ENCODE measurements at places on chromosomes 2 and 18. TPM values are rescaled to one million over a fixed set of nuclear protein-coding genes. Genes with fewer than 3 reads are reported as not detected.

Gene C2orf78
- not detected for total RNA-seq

- peak; percentile 74 for DNase-seq
These were observed 563.4 kb downstream of the LRRTM4 start for GRCh38 chr2:76958749-76959148.

GRCh38 chr2:222677981-222678380, 6.5 kb downstream of the MOGAT1 start:
- no peak for DNase-seq

Gene DSEL
- total RNA-seq, result 23.4 TPM

DNA sequence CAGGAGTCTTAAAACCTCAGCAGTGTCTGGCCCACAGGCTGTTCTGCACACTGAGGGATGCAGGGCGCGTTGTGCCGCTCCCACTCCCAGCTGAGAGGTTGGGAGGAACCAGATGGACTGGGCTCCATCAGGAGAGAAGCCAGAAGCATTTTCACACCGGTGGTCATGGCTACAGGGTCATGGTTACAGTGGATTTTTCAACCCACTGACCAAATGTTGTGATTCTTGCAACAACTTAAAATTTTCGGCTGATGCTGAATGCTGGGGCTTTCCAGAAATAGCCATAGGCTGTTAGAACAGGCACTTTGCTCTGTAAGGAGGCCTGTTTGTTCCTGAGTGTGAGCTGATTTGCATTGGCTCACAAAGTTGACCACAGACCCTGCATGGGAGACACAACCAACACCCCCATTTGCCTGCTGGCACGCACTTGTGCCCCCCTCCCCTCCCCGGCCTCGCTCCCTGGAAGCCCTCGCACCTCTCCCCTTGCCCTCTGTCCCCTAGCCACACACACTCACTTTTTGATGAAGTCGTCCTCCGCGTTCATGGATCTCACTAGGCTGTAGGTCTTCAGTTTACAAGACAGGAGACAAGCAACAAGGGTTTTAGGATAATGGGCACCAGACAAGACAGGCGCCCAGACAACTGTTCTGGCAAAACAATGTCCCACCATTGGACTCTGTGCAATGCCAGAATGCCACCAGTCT, 3.4 kb downstream of the LPIN1 start:
- DNase-seq, result no peak

Gene CRYGC
- not detected for total RNA-seq

- no peak for DNase-seq
These were observed 117.6 kb upstream of the EML6 start for GRCh38 chr2:54605836-54606235.

Gene RND3
- total RNA-seq, result 63.7 TPM

DNA sequence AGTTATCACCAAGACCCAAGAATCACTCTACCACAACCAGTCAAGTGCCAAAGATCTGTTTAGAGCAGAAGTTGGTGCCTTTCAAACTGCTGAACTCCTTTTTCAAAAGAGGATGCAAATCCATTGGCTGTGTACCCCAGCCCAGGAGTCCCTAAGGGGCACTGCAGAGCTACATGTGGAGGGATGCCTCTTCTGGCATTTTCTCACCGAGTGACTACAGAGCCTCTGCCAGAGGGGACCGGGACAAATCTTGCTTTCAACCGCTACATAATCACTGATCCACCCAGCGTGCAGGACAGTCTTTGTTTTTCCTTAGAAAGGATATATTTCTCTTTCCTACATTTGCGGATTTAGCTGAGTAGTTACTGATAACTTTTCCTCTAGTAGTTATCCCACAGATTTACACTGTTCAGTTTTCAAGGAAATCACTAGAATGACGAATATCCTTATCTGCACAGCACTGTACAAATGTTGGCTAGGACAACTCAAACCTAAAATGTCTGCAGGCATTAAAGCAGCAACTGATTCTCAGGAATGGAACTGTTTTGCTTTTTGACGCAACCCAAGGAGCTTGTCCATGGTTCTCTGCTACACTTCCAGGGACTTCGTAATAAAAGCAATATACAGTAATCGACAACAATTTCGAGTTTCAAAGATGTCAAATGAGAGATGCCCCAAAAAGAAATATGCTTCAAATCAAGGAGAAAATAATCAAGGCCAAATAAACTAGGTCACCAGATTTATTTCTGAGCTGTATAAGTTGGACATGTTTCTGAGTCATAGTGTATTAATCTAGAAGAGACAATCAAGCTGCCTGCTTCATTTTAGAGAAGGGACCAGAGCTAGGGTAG, 24.1 kb downstream of the EPB41L3 start:
- DNase-seq, result no peak

DNA sequence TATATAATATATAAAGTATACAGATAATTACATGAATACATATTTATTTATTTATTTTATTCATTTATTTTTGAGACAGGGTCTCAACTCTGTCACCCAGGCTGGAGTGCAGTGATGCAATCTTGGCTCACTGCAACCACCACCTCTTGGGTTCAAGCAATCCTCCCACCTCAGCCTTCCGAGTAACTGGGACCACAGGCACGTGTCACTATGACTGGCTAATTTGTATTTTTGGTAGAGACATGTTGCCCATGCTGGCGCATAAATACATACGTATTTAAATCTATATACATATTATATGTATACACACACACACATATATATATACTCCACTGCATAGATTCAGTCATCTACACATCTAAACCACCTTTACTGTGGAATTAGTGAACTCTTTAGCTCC, 20.6 kb upstream of the NDUFV2 start:
- no peak for DNase-seq

- DNase-seq, result no peak
These were observed 14.4 kb downstream of the ELAC1 start for GRCh38 chr18:50982086-50982801.

DNA sequence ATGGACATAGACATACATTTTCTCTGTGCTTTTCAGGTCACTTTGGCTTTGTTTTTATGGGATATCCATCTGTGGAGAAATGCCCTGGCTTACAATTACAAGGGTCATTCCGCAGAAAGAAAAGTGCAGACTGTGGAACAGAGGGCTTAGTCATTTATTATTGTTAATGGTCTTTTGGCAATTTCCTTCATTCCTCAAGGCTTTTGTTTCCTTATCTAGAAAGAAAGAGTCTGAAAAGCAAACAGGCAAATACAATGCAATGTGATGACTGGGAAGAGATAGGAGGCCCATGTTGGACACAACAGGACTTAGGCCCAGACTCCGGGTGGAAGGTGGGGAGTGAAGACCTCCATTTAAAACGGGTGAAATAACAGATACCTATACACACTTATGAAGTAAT, 129.5 kb upstream of the CAVIN2 start:
- no peak for DNase-seq

Gene COL4A4
- 4.9 TPM for total RNA-seq

DNA sequence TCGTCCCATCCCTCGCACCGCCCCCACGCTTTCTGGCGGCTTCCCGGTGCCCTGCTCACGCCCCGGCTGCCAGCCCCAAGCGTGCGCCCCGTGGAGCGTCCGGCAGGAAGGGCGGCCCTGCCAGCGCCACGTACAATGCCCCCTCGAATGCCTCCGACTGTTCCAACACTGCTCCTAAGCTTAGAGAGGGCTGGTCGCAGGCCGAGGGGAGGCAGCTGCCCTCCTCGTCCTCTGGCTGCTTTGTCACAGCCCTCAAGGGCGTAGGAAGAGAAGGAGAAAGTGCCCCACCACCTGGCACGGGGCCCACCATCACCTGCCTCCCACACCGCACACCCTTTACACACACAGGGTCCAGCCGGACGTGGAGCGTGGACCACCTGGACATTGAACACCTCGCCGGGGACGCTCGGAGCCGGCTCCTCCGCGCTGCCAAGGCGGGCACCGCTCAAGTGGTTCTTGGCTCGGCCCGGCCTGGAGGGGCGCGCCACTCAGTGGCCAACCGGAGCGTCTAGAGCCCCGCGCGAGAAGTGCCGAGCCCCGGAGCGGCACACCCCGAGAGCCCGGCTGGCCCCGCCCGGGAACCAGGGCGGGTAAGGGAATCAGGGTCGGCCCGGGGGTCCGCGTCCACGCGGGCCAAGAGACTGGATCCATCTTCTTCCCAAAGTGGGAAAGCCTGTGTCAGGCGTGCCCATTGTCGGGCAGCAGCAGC, 830 bp downstream of the DNER start:
- peak; percentile 2 for DNase-seq

GRCh38 chr18:50315100-50315871, 27.8 kb upstream of the CXXC1 start:
- no peak for DNase-seq
